Peyer's patch (tissue), 4 donors: ENCODE measurements at places on chromosomes 7 and 10.

DNA sequence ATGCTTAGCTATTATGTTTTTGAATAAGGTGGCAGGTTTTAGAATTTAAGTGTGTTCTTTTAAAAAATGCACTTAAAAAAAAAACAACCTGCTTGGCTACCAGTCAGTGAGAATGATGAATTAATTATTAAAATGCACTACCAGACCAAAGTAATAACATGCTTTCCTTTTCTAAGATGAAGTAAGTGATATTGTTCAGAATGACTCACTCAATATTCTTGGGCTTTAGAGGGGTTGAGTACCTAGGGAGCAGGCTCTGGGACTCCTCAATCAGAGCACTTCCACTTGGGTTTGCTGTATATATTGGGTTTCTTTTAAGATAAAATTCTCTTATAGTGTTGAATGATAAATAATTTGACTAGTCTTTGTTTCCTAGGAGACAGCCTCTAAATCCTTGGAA is 8.6 kb downstream of the STAM start:
- DNase-seq = no peak

DNA sequence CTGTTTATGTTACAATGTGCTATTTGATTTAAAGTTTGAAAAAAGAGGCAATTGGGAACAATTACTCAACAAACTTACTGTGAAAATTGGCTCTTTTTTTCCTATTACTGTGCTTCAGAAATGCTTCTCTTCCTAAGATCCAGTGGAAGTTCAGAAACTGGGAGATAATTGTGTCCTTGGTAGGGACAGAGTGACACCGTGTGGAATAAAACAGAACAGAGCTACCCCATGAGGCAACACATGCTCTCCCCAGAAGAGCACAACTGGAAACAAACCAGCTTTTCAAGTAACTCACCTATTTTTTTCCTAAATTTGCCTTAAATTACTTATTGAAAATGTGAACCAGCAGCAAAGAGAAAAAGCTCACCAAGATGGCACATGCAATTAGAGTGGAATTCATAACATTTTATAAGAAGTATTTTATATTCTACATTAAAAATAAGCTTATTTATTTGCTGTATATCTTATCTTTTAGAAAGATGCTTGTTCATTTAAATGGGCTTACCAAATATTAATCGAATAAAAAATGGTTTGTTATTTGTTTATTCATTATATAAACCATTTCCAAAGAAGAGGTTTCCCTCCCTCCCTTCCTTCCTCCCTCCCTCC is 346.1 kb upstream of the ANKRD30A start:
- DNase-seq = no peak

DNA sequence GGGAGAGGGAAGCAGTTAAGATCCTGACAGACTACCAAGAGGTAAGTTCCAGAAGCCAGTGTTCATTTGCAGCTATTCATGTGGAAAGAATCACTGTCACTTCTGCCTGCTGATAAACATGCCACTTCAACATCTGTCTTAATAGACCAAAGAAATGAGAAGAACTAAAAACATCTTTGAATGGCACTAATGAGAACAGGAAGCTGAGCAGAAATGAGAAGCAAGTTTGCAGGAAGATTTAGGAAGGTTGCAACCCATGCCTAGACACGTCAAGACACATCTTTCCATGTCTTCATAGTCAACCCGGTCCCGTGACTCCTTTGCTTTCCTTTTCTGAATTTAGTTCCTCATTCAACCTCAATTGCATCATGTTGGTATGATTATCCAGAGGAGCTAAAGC is 180.0 kb downstream of the PDE1C start:
- DNase-seq = no peak

GRCh38 chr7:133512560-133512959 is 259.7 kb downstream of the EXOC4 start:
- no peak for DNase-seq

DNA sequence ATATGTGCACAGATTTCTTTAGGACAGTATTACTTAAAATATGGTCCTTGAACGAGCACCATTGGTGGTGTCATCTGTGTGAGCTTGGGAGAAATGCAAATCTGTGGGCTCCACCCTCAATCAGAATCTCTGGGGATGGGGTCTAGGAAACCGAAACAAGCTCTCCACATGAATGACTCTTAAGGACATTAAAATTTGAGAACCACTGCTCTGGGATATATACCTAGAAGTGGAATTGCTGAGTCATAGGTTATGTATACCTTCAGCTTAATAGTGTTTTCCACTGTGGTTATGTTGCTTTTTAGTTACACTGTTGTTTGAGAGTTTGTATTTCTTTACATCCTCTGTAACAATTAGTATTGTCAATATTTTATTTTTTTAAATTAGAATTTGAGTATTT is 24.0 kb downstream of the ZNRF2 start:
- no peak for DNase-seq

DNA sequence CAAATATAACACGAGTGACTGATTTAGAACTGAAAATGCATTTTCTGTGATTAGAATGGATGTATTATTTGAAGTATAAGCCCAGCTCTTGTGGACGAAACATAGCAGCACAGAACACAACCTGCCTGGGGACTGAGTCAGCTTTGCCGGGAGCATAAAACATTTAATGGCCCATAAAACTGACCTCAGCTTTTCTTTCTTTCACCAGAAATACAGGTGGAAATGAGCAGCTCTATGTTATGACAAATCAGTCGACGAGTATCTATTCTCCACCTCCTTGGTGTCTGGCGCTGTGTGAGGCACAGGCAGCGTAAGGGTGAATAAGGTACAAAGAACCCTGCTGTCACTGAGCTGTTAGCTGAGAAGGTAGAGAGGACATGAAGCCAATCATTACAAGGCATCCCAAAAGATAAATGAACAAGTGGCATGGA is 471.6 kb upstream of the AKR1E2 start:
- no peak for DNase-seq

DNA sequence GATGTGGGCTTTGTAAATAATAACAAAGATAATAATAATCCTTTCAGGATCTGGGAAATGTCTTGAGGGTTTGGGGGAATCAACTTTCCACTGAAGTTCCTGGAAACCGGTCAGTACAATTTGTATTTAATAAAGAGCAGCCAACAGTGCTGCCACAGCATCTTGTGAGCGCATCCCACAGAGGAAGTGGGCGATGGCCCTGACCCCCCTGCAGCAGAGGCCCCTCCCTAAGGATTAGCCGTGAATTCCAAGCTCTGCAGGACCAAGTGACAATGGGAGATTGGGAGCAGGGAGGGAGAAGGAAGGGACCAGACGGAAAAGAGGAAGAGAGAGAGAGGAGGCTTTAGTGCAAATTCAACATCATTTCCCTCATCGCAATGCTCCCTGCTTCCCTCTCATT is 349.2 kb downstream of the RNLS start:
- no peak for DNase-seq

- no peak for DNase-seq
Measured at GRCh38 chr10:11301571-11302111, 284.0 kb downstream of the CELF2 start.

DNA sequence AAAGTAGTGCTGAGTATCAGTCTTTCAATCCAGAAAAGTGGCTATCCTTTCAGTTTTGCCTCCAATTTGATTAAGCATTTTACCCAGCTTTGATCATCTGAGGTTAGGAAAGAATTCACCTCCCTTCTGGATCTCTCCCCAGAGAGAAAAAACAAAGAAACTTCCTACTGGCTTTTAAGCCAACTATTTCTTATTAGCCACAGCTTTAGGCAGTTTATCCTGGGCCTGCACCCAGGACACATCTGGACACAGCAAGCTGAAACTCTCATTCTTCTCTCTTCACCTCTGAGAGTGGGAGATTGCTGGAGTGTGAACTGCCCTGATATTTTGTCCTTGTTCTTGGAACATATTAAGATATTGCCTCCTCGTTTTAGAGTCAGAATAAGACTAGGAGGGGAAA is 43.5 kb upstream of the LSM8 start:
- no peak for DNase-seq

DNA sequence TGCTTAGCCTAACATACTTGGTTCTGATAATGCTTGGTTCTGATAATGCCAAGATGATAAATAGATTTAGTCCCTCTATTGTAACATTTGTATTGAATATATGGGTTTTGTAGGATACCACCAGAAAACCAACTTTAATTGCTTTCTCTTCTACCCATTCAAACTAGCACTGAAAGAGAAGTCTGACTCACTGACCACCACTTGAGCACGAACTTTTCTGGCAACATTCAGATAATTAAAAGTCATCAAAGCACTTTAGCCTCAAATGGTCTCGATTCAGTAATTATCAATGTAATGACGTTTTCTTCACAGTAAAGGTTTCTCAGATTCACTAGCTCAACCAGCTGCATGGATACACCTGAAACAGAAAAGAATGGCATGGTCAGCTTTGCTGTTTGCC is 63.0 kb downstream of the HDAC9 start:
- no peak for DNase-seq

- DNase-seq = no peak
Measured at GRCh38 chr10:123821136-123821535, 70.5 kb downstream of the CPXM2 start.

DNA sequence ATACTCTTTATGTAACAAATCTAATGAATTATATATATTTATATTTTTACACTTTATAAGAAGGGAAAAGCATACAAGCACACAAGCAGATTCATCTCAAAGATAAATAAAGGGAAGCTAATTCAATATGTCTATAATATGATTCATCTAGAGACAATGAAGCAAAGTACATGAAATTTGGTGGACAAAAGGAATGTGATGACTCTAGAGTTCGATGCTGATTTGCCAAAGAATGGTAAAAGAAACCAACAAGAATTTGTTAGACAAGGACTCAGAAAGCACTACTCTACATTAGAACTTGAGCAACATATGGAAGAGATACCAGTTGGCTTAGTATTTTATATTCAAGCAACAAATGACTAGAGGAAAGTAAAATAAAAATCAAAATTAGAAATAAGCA is 536.5 kb upstream of the TEX47 start:
- DNase-seq = no peak

GRCh38 chr7:1859266-1860035 is 189.4 kb downstream of the ELFN1 start:
- DNase-seq = no peak

DNA sequence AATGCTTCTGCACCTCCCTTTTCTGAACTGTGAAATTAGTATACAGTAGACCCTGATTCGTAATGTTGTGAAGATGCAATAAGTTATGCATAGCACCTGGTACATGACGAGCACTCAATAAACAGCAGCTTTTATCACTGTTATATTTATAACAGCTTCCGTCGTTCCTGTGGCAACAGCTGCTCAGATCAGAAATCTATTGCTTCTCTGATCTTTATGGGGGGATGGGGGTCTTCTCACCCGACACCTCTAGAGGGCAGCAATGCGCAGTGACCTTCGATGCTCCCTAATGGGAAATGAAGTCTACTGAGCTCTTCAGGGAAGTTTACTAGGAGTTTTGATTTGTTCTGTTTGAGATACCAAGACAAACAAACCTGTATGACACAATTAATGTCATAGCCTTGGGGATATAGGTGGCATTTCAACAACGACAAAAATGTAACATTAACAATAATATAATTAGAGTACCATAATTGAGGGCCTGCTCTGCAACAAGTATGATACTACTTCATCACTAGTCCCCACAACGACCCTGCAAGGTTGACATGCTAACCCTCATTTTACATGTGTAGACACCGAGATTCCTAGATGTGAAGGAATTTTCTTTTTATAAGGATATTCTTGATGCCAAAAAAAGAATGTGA is 289.6 kb downstream of the SFMBT2 start:
- peak; percentile 69 for DNase-seq

GRCh38 chr7:45574669-45575500 is 717 bp downstream of the ADCY1 start:
- no peak for DNase-seq

DNA sequence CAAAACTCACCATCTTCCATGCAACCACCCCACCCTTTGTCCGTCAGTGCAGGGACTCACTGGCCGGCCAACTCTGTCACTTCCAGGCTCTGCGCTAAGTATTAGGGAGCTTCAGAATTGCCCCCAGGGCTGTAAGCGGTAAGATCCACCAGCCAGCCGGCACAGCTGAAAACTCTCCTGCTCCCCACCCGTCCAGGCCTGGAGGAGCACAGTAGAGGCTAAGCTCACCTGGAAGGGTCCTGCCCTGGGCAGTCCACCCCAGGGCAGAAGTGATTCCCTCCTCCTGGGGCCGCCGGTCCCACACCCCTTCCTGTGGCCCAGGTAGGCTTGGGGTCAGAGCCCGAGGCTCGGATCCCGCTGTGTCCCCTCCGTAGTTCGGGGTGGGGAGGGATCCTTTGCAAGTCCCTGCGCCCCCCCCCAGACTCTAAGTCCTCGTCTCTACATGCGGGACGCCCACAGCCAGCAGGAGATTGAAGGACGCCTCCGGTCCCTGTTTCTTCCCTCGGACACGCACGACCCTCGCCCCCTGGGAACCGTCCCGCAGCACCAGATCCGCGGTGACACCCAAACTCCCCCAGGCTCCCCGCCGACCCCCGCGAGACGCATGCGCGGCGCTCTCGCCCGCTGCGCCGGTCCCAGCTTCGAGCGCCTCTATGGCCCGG is 138.9 kb downstream of the ARHGAP22 start:
- peak; percentile 13 for DNase-seq

DNA sequence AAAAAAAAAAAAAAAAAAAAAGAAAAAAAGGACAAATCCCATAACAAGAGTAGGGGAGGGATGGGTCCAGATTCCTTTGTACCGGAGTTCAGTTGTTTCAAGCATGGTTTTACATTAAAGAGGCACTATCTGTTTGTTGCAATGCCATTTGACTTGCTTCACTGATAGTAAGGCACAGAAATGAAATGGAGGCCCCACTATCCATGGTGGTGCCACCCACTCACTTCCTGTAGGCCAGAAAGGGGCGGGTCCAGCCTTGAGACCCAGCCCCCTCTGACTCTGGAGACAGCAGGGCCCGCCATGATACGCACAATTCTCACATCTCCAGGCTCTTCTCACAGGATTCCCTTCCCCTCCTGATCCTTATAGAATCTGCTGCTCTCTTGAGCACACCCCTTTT is 100.0 kb downstream of the CLEC2L start:
- no peak for DNase-seq

GRCh38 chr7:6618621-6619020 is 3.2 kb downstream of the ZNF853 start:
- no peak for DNase-seq

DNA sequence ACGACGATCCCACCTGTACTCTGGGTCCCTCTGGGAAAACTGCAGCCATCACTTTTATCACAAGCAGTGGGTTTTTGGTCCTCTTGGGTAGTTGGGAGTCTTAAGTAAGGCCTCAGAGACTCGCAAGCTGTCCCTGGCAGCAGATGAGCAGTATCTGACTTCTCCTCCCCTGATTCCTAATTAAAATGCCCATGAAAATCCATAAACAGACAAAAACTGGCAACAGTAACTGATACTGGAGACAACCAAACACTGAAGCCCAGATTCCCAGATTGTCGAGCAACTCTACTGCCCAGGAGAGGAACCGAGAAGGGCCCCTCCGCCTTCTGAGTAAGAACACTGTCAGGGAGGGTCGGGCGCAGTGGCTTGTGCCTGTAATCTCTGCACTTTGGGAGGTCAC is 333.8 kb downstream of the CALN1 start:
- DNase-seq = no peak

- DNase-seq = no peak
Measured at GRCh38 chr7:154804449-154804848, 198.5 kb downstream of the PAXIP1 start.
